Activated T-cell treated with anti-CD3 and anti-CD28 coated beads, Interleukin-2, amount 50 U/mL, for 48 hours (primary cell): ENCODE measurements at places on chromosomes 5 and 9.

DNA sequence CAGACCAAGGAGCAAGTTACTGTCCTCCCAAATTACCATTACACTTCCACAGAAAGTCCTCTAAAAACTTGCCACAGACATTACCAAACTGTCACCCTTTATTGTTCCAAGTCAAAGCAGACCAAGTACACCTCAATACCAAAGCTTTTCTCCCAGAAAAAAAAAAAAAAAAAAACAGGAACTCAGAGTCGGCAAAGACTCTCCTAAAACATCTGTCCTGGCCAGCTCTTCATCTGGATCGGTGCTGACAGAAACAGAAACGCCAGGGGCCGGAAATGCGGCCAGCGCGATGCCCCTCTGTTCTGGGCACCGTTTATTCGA is 718 bp downstream of the DEPDC1B start:
- DNase-seq: no peak

GRCh38 chr5:178651046-178651810 is 24.4 kb upstream of the CLK4 start:
- no peak for DNase-seq

DNA sequence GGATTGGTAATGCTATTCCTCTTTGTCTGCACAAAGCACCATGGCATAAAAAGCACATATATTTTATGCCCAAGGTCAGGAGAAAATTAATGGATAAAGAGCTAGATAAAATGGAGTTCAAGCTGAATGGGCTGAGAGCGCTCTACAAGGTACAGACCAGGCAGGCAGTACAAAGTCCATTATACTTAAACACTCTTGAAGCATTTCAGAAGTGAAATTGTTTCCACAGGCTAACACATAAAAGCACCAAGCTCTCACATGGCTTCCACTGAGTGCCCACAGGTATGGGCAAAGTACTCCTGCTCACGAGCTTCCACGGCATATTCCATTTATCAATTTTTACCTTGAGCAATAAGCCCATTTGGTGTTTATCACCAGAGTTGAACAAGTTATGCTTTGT is 771.2 kb upstream of the DMAC1 start:
- DNase-seq: no peak

GRCh38 chr9:87662808-87663528 is 63.0 kb upstream of the CTSL start:
- peak; percentile 81 for DNase-seq

GRCh38 chr9:112719241-112719691 is 1.3 kb upstream of the INIP start:
- no peak for DNase-seq

- no peak for DNase-seq
Observed at GRCh38 chr9:128689293-128689774, 312 bp downstream of the SET start.

GRCh38 chr5:59190746-59191145 is 607.9 kb downstream of the RAB3C start:
- DNase-seq: no peak
